Aorta (tissue), 5 donors: ENCODE measurements at places on chromosomes 3 and 15. TPM values are rescaled to one million over a fixed set of nuclear protein-coding genes. Genes with fewer than 3 reads are reported as not detected.

GRCh38 chr15:64426845-64427465, 33.4 kb upstream of the ZNF609 start:
- no peaks in the 10 kb centered on the region for H3K4me1 ChIP-seq
- no peak overlapping the region for H3K27ac ChIP-seq
- H3K36me3 ChIP-seq = no peaks in the 10 kb centered on the region
- DNase-seq = no peak
- H3K4me3 ChIP-seq = no peak overlapping the region

DNA sequence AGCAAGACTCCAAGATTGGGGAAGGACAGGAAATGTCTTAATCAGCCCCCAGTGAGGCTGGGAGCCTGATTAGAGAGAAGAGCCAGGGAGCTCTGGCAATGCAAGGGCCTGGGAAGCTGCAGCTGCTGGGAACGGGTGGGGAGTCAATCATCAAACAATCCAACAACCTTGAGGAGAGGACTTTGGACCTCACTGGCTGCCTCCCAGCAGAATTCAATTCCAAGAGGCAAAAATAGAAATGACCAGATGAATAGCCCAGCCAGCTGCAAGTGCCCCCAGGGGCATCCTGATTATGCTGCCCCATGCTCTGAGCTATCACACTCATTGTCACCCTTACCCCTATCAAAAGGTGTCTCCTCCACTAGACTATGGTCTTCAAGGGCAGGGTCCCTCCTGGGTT, 6.1 kb upstream of the HOMER2 start:
- H3K36me3 ChIP-seq = no peaks in the 10 kb centered on the region
- no peak overlapping the region for H3K4me3 ChIP-seq
- no peak for DNase-seq
- H3K4me1 ChIP-seq = no peaks in the 10 kb centered on the region

Gene MEGF11
- not detected for total RNA-seq

- H3K27ac ChIP-seq = no peak overlapping the region
- H3K4me3 ChIP-seq = no peak overlapping the region
- no peak for DNase-seq
- H3K27me3 ChIP-seq = no peaks in the 10 kb centered on the region
- no peaks in the 10 kb centered on the region for H3K4me1 ChIP-seq
These were observed 62.7 kb upstream of the GK5 start for GRCh38 chr3:142287866-142288638.

Gene DAZL
- total RNA-seq = not detected

- H3K27ac ChIP-seq = no peak overlapping the region
- H3K36me3 ChIP-seq = no peaks in the 10 kb centered on the region
- no peak overlapping the region for H3K4me3 ChIP-seq
These were observed 1.7 kb upstream of the SLC9A9 start for GRCh38 chr3:143849854-143850549.

Gene TICRR
- 0.16 TPM for total RNA-seq

Gene ZNF860
- 0.65 TPM for total RNA-seq

- no peaks in the 10 kb centered on the region for H3K27me3 ChIP-seq
- H3K4me3 ChIP-seq = no peak overlapping the region
- DNase-seq = no peak
These were observed 9.6 kb downstream of the PLA2G4F start for GRCh38 chr15:42146551-42147430.

DNA sequence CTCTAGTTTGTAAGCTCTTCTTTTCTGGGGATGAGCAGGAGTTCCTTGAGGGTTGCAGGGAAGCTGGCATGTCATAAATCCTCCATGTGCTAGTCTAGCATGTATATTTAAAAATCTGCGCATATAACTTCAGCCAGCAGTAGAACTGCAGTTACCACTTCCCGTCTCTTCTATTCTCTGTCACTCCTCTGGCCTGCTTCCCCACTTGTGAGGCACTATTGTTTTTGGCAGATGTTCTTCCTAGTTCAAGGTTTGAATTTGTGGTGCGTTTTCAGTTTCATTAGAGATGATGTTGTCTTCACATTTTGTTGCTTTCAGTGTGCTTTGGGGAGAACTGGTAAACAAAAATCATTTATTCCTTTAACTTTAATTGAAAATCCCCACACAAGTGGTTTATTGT, 169.1 kb upstream of the ZPLD1 start:
- DNase-seq = no peak
- no peak overlapping the region for H3K27ac ChIP-seq
- H3K4me1 ChIP-seq = no peaks in the 10 kb centered on the region
- no peaks in the 10 kb centered on the region for H3K36me3 ChIP-seq
- H3K4me3 ChIP-seq = no peak overlapping the region
- no peaks in the 10 kb centered on the region for H3K27me3 ChIP-seq

- DNase-seq = no peak
- H3K4me1 ChIP-seq = no peaks in the 10 kb centered on the region
- no peak overlapping the region for H3K4me3 ChIP-seq
- H3K27me3 ChIP-seq = no peaks in the 10 kb centered on the region
- no peak overlapping the region for H3K27ac ChIP-seq
These were observed 67.0 kb downstream of the ISG20 start for GRCh38 chr15:88705769-88706165.

DNA sequence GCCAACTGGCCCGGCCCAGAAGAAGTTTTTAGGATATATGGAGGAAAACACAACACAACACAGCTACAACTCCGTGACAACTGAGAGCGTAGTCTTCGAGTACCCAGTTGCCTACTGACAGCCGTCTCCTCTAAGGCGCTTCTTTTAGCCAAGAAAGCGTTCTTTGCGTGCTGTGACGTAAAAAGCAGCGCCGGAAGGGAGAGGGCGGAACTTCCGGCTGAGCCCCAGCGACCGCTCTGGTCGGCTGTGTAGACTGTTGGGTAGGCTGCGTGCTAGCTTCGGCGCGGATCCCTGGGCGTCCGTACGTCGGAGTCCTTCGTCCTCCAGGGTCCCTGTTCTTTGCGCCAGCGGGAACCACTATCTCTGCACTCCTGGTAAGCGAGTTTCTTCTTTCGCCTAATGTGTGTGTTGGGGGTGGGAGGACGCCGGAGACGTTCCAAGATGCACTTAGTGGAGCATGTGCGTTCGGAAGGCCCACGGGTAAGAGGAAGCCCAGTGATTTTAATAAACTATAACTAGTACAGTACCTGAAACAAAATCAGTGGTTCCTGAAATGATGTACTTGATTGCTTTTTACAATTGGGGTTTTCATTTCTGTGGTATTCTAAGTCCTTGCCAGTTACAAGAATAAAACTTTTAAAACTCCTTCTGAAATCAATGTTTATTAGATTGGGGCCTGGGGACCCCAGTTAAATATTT, at the start of gene TRMT10C:
TSS of gene TRMT10C (plus strand) at position 239 of the 699 bp plus-strand sequence. CDS start 2,914 bp downstream, outside the sequence.
- no peaks in the 10 kb centered on the region for H3K27me3 ChIP-seq
- peak within 1 kb of the TSS; percentile 91 for H3K27ac ChIP-seq
- peak; percentile 97 for DNase-seq
- H3K36me3 ChIP-seq = no peaks in the 10 kb centered on the region

DNA sequence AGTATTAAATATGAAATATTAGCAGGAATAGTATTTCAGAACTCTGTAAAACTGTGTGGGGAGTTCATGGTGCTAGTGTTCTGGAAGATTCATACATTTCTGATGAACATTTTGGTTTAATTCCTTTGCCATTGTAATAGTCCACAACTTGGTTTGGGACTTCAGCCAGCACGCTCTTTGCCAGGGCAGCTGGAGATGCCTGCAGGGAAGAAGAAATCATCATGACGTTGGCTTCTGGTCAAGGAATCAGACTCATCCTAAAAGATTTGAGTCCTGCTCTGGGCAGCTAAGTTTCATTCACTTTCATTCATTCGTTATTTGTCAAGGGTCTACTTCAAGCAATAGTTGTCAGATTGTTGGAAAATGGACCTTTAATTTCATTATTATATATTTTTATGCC, 32.4 kb upstream of the MRPL3 start:
- no peak overlapping the region for H3K4me3 ChIP-seq
- H3K27me3 ChIP-seq = no peaks in the 10 kb centered on the region
- H3K36me3 ChIP-seq = no peaks in the 10 kb centered on the region
- no peaks in the 10 kb centered on the region for H3K4me1 ChIP-seq
- no peak for DNase-seq

- DNase-seq = no peak
- no peaks in the 10 kb centered on the region for H3K36me3 ChIP-seq
- no peak overlapping the region for H3K27ac ChIP-seq
- H3K4me1 ChIP-seq = no peaks in the 10 kb centered on the region
These were observed 2.4 kb downstream of the TRPM1 start for GRCh38 chr15:31098953-31099740.

- H3K36me3 ChIP-seq = no peaks in the 10 kb centered on the region
- no peak for DNase-seq
- H3K4me3 ChIP-seq = no peak overlapping the region
- no peak overlapping the region for H3K27ac ChIP-seq
- no peaks in the 10 kb centered on the region for H3K4me1 ChIP-seq
These were observed 203.5 kb downstream of the MECOM start for GRCh38 chr3:169460035-169460434.

Gene SEMA3G
- 23.8 TPM for total RNA-seq

GRCh38 chr3:67739851-67740250, 85.4 kb upstream of the SUCLG2 start:
- H3K27ac ChIP-seq = no peak overlapping the region
- H3K27me3 ChIP-seq = no peaks in the 10 kb centered on the region
- no peak overlapping the region for H3K4me3 ChIP-seq
- H3K36me3 ChIP-seq = no peaks in the 10 kb centered on the region

Gene STT3B
- 91.7 TPM for total RNA-seq

Gene STRC
- 0.45 TPM for total RNA-seq

- no peaks in the 10 kb centered on the region for H3K27me3 ChIP-seq
- no peaks in the 10 kb centered on the region for H3K4me1 ChIP-seq
- no peak overlapping the region for H3K4me3 ChIP-seq
- H3K27ac ChIP-seq = no peak overlapping the region
- DNase-seq = no peak
These were observed 40.6 kb upstream of the GLCE start for GRCh38 chr15:69119683-69120395.

GRCh38 chr15:31236184-31237042, 90.2 kb upstream of the KLF13 start:
- no peak overlapping the region for H3K4me3 ChIP-seq
- H3K27ac ChIP-seq = no peak overlapping the region
- no peaks in the 10 kb centered on the region for H3K27me3 ChIP-seq
- no peaks in the 10 kb centered on the region for H3K4me1 ChIP-seq

GRCh38 chr15:34768530-34768929, 13.7 kb upstream of the GJD2 start:
- no peaks in the 10 kb centered on the region for H3K27me3 ChIP-seq
- H3K36me3 ChIP-seq = no peaks in the 10 kb centered on the region
- no peak overlapping the region for H3K27ac ChIP-seq
- DNase-seq = no peak
- H3K4me3 ChIP-seq = no peak overlapping the region
- no peaks in the 10 kb centered on the region for H3K4me1 ChIP-seq

- peaks cover 2% of the 10 kb centered on the region for H3K27me3 ChIP-seq
- DNase-seq = no peak
- H3K27ac ChIP-seq = no peak overlapping the region
- H3K4me1 ChIP-seq = no peaks in the 10 kb centered on the region
- H3K4me3 ChIP-seq = no peak overlapping the region
These were observed 1261.1 kb downstream of the ROBO1 start for GRCh38 chr3:78506581-78507195.

DNA sequence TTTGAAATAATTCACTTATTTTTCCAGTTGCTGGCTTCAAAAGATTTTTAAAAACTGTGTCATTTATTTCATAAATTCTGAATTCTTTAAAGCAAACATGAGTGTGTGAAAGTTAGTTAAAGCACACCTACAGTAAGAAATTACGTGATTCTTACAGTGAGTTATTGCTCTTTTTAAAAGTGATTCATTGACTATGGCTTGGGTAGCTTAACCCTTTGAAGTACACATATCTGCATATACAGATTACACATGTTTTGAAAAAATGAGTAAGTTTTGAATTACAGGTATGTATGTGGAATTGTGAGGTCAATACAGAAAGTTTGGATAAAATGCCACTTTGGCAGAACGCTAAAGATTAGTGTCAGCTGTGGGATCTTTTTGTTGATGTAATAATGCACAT, 64.5 kb upstream of the MBNL1 start:
- no peak overlapping the region for H3K27ac ChIP-seq
- no peak for DNase-seq
- H3K4me3 ChIP-seq = no peak overlapping the region
- peaks cover 2% of the 10 kb centered on the region for H3K4me1 ChIP-seq
- H3K27me3 ChIP-seq = no peaks in the 10 kb centered on the region

DNA sequence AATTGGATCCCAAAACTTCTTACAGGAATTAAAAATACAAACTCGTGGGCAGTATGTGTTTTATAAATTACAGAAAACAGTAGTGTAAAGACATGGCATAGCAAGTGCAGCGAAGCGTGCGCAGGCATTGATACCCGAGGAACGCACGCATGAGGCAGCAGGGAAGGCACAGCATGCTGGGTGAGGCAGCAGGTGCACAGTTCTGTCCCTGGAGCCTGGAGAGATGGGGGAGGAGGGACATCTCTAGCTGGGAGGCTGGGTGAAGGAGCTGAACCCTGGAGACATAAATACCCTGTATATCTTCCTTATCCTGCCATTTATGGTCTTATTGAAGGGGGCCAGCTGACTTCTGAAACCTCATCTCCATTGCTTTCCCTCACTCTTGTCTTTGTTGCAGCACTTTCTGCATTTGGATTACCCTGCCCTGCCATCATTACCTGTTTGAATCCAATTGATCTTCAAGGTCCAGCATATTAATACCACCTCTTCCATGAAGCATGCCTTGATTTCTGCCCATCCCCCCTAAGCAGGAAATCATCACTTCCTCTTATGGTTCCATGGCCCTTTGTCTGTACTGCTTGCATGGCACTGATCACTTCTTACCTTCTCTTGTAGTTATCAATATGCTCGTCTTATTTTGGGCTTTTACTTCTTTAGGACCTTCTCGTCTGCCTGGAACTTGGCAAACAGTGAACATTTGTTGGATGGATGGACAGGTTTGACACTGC, 20.5 kb downstream of the LPP start:
- no peak for DNase-seq
- peaks cover 21% of the 10 kb centered on the region for H3K4me1 ChIP-seq
- no peaks in the 10 kb centered on the region for H3K36me3 ChIP-seq
- no peak overlapping the region for H3K4me3 ChIP-seq

- H3K36me3 ChIP-seq = no peaks in the 10 kb centered on the region
- H3K4me1 ChIP-seq = no peaks in the 10 kb centered on the region
- H3K27me3 ChIP-seq = no peaks in the 10 kb centered on the region
- DNase-seq = no peak
- H3K27ac ChIP-seq = no peak overlapping the region
These were observed 48.7 kb upstream of the WDR72 start for GRCh38 chr15:53808058-53808706.

DNA sequence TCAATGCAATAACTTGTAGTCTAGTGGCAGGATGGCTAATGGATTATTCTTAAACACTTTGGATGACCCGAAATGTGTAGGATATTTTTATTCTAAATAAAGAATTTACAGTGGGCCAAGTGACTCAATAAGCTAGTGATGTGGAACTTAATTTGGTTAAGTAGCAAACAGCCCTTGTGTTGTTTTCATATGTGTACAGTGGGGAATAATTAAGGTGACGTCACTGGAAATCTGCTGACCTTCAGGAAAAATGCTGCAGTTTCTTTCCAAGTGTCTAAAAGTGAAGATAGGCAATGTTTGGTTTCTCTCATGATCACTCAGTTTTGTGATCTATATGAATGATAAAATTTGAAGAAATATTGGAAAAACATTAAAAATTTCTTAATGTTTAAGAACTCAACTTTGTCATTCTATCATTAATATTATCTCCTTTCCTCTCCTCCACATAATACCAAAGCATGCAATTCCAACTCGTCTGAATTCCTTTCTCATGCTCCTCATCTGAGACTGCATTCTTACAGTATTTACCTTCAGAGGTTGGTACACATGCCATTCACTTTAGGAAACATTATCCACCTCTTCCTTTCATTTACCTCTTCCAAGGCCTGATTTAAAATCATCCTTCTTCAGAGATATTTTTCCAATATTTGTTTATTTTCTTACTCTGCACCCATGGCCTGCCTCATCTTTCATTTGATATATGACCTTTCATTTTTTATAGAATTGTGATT, 414.6 kb upstream of the ARPP21 start:
- no peaks in the 10 kb centered on the region for H3K27me3 ChIP-seq
- no peak for DNase-seq
- no peak overlapping the region for H3K27ac ChIP-seq
- H3K36me3 ChIP-seq = no peaks in the 10 kb centered on the region
- no peak overlapping the region for H3K4me3 ChIP-seq
